KG1 (cell line): ENCODE measurements at places on chromosomes 16 and 17.

DNA sequence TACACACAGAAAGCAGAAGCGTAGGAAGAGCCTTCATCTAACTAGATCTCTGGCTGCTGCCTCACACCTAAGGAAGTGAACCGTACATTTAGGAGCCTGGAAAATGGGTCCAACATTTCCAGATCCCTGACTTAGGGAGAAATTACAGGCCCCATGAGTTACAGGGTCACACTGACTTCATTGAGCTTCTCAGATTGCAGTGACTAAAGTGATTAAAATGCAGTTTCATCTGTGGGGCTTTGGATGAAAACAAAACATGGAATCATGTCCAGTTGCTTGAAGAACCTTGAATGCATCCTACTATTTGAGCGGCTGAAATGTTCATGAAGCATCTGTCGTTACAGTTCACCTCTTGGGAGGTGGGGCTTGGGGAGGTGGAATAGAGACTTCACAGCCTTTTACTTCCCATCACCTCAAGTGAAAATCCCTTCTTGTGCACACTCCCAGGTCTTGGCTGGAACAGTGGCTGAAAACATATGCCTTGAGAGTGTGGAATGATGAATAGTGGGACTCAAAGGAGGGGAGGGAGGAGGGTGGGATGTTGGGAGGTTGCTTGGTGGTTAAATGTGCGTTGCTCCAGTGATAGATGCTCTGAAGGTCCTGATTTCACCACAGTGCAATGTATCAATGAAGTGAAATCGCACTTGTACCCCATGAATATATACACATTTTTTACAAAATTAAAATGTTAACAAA is 19.7 kb downstream of the TEKT3 start:
- no peak for DNase-seq

DNA sequence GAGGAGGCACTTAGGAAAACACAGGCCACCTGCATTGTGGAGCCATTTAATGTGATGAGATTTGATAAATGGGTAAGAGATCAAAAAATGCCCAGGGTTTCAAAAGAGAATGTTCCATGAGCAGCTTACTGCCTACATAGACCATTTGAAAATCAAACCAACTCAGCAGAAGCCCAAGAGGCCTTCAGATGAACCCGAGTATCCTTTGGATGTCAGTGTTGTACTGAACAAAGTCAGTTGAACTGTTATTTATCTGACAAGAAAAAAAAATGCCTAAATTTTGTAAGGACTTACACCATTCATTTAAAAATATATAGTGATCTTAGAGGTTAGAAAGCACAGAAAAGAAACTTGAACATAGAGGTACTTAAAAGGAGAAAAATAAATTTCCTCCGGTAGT is 381.7 kb downstream of the ZFHX3 start:
- no peak for DNase-seq

GRCh38 chr17:56359518-56359917 is 206.2 kb downstream of the ANKFN1 start:
- DNase-seq: no peak

DNA sequence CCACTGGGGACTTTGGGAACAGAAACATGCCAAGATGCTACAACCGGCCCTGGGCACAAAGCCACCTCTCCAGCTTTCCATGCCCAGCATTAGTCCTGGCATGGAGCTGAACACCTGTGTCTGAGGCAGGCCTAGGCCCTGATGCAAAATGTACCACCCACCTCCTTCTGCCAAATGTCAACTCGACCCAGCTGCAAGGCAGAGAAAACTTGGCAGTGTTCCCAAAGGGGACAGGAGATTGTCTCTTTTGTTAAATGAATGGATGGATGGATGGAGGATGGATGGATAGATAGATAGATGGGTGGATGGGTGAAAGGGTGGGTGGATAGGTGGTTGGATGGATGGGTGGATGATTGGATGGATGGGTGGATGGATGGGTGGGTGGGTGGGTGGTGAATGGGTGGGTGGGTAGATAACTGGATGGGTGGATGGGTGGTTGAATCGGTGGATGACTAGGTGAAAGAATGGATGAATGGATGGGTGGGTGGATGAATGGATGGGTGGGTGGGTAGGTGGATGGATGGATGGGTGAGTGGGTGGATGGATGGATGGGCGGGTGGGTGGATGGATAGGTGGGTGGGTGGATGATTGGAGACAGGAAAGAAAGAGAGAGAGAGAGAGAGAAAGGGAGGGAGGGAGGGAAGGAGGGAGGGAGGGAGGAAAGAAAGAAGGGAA is 73.4 kb upstream of the TNRC6C start:
- no peak for DNase-seq

DNA sequence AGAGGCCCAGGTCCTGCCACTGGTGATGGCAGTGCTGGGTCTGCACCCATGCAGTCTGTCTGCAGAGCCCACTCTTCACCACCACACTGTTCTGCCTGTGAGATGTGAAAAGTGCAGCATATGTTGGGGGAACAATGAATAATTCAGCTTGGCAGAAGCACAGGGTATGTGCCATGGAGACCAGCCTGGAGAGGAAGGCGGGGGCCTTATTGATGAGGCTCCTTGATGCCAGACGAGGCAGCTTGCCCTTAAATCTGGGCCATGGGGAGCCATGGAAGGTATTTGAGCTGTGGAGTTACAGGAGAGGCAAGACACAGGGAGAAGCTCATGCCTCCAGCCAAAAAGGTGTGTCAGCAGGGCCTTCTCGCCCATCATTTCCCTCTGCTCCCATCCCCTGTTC is 124.7 kb downstream of the C16orf78 start:
- DNase-seq: no peak

DNA sequence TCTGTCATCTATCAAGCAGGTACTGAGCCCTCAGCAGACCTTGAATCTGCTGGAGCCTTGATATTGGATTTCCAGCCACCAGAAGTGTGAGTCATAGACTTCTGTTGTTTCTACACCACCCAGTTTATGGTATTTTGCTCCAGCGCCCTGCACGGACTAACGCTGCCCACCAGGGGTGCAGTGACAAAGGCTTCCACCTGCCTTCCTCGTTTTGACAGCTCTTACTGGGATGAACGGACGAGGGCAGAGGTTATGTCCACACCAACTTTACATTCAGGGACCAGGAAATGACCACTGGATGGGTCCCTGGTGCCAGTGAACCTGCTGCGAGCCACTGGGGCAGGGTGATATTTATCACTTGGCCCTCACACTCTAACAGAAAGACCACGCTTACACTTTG is 66.6 kb upstream of the CBX4 start:
- no peak for DNase-seq

- no peak for DNase-seq
Observed at GRCh38 chr16:11603331-11603750, 16.6 kb upstream of the LITAF start.

GRCh38 chr16:47886631-47887415 is 269.0 kb downstream of the ABCC12 start:
- DNase-seq: no peak

DNA sequence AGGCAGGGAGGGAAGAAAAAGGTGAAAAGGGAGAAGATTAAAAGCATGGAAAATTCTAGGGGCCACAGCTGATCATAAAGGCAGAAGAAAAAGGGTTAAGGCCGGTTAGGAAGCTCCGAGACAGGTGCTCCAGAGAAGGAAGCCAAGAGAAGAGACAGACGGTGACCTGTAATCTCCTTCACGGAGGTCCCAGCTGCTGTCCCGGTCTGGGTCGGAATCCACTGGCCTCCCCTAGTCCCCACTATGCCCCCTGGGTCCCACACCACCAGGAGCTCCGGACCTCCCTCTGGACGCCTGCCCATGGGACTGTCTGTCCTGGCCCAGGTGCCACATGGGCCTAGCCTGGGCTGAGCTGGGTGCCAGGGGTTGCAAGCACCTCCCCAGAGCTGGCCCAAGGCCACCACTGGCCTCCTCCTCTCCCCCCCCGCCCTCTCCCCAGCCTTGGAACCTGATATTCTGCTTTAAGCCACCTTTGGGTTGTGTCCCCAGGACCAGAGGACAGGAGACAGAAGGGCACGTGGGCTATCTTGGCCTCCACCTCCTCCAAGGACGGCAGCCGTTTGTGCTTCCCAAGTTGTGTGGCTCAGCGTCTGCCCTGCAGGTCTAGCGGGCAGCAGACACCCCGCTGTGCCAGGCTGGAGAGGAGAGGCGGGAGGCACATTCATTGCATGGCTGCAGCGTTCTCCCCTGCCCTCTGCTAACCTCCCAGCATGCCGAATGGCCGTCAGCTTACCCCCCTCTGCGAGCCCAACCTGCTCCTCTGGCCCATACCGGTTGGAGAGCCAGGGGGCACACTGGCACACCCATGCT is 102.4 kb downstream of the ENGASE start:
- no peak for DNase-seq

DNA sequence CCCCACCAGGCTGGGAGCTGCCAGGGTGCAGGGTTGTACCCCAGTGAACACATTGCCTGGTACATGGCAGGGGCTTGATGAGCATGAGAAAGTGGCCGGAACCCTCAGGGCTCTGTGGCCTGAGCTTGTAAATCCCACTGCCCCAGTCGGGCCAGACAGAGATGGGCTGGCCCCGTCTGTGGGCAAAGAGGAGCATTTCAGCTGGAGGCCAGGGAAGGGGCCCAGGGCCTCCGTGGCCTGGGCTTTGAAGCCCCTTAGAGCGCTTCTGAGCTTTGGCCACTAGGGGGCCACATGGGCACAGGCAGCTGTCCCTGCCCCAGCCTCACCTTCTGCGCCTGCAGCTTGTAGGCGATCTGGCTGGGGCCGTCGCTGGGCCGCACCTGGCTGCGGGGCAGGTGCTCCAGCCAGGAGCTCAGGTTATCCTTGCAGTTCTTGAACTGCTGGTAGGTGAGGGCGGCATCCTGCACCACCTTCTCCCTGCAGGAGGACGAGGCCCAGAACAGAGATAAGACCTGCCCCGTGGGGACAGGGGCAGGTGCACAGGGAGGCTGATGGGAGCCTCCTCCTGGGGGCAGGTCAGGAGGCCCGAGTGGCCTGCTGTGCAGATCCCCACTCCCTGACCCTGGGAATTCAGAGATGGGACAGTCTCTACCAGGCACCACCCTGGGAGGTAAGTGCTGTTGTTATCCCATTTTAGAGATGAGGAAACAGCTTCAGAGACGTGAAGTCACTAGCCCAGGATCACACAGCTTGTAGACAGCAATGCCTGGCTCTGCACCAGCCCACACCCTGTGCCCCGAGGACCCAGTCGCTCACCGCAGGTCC is 12.8 kb downstream of the EVPL start:
- peak; percentile 15 for DNase-seq

DNA sequence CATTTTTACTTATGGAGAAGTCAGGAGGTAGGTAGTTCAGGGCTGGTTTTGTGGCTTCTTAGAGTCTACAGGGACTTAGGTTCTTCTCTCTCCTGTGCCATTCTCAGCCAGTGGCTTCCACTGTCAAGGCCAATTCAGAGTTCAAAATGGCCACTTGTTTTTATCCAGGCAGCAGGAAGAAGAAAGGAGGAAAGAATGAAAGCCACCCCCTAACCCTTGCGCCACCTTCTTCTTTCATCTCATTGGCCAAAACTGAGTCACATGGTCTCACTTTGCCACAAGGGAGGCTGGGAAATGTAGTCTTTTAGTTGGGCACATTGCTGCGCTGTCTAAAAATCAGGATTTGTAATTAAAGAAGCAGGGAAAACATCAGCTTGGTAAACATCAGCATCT is 60.8 kb upstream of the MED9 start:
- DNase-seq: no peak

GRCh38 chr17:28967221-28968135 is 16.2 kb upstream of the PHF12 start:
- DNase-seq: no peak

DNA sequence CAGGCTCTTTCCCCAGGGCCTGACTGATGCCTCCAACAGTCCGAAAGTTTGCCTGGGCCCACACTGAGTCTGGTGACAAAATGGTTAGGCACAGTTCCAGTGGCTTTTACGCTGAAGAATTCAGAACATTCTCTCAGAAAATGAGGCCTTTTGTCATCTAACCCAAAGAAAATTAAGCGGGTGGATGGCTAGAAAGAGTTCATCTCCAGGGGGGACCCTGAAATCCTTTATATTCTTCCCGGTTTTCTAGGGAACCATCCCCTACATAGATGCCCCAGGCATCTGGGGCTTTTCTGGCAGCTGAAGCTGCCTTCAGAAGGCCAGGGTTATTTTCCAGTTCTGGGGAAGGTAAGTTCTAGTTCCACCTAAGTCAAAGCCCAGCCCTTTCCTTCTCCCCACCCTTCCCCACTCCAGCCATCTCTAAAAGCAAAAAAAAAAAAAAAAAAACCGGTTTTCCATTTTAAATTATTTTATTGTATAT is 2.2 kb downstream of the RASD1 start:
- DNase-seq: no peak

DNA sequence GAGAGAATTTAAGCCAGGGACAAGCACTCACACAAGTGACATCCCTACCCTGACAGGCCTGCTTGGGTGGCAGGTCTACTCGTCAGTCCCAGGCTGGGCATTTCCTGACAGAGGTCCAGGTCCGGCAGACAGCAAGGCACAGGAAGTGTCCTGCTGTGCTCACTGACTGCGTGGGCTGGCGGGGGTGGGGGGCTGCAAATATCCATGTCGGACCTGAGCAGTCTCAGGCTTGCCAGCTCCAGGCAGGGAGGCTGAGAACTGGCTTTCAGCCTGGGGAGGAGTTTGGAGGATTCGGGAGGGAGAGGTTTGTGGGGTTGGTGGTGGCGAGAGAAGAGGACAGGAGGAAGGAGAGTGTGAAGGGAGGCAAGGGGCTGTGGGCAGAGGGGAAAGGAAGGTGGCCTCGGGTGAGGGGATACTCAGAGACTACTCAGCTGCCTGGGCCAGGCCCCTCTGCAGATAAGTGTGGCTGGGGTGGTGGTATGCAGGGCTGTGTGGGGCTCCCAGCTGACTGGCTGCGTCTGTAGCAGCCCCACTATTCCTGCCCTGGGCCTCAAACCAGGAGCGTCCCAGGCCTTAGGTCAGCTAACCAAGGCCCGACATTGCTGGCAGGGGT is 7.8 kb downstream of the HIC1 start:
- DNase-seq: no peak

DNA sequence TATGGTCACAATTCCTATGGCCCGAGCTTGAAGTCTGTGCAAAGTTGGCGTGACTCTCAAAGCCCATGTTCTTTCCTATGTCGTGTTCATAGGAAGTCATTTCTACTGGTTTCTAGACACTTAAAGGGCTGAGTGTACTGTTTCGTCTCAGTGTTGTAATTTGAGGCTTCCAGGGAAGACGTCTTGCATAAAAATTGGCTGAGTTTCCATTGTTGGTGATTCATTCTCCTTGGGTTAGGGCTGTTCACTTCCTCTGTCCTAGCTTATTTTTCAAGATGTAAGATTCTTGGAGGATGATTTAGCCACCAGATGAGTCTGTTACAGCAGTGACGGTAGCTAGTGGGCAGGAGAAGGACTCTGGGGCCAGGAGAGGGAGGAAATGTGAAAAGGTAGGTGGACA is 43.1 kb downstream of the PIK3R5 start:
- DNase-seq: no peak

- no peak for DNase-seq
Observed at GRCh38 chr16:89344846-89345611, 127.5 kb downstream of the ZNF778 start.

DNA sequence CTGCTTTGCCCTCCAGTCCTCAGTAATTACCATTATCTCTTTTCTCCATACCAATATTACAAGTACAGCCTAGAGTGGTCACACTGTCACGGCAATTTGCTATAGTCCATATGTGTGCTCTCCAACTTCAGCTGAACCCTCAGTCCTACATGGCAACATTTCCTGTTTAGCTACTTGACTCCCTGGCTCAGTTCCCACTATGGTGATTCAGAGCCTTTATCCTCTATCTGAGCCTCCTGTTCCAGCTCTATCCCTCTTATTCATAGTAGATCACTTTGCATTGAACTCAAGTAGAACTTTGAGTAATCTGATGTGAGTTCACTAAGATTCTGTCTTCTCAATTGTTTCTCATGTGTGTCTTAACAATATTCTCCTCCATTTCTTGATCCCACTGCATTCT is 43.7 kb upstream of the GOSR1 start:
- DNase-seq: no peak
